ENCODE measurements at places on chromosomes 3 and 15.

DNA sequence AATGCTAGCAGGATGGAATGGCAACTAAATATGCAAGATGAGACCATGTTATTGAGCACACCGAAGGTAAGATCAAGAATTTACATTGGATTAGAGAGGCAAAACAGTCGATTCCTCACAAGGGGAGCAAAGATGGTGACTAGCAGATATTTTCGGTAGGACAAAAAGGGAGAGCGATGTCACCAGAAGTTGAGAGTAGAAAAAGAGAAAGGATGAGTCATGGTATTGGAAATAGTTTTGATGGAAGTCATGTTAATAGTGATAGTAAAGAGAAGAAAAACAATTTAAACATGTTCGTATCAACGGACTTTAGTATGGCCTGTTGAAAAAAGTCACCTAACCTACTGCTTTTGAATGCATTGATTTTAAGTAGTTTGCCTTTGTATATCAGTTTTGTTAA is 55.0 kb downstream of the UBE2E2 start:
- no peak for DNase-seq

DNA sequence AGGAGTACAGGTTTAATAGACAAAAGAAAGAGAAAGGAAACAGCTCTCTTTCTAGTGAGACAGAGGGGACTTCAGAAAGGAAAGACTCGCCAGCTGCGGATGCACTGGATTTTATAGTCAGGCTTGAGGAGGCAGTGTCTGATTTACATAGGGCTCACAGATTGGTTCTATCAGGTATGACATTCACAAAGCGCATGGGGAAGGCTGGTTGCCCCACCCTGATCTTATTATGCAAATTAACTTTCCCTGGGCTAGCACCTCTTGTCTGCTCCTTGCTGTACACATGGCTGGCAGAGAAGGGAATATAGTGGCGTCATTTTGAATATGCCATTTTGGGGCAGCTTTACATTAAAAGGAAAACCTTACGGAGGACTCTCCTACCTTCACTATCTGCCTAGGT is 938.4 kb upstream of the SEMA6D start:
- DNase-seq, result no peak

GRCh38 chr3:136544532-136544931 is 207.6 kb downstream of the STAG1 start:
- no peak for DNase-seq

- DNase-seq, result no peak
Measured at GRCh38 chr3:148879256-148879655, 14.2 kb downstream of the CPA3 start.

DNA sequence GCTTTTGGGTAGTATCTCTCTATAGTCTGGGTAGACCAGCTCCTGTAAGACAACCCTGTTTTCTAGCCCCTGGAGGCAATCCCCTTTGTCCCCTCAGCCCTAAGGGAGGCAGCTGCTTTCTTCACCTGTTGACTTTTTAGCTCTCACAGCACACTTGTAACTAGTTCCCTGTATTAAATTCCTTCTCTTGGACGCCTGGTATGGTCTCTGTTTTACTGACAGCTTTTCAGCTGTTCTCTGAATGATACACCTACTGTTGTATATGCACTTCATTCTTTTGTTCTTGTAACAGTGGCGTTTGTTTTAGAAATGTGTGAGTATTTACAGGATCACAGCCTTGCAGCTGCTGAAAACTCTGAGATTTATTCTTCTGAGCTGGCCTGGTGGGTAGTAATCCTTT is 413.0 kb upstream of the RBMS3 start:
- no peak for DNase-seq

DNA sequence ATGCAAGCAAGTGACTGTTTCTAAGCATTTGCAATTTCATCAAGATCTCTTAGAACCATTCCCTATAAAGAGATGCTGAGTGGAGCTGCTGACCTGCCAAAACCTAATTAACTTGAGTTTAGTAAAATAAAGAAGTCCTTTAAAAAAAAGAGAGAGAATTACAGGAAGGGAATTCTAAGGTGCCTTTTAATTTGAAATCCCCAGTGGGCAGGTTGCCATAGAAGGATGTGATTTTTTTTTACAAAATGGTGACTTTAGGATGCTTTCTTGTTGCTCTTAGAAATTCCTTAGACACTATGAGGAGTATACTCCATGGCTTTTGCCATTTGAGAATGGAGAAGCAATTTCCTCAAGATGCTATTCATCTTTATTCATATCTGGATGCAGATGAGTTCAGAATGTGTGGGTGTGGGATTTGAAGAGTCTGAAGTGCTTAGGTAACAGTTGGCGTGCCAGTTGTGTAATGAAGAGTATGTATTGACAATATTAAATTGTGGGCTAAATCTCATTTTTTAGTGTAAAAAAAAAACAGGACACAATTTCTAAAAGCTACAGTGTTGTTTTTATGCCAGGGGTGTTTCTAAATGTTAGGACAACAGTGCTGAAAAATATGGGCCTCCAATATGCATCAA is 13.6 kb downstream of the LRRC3B start:
- DNase-seq, result no peak

DNA sequence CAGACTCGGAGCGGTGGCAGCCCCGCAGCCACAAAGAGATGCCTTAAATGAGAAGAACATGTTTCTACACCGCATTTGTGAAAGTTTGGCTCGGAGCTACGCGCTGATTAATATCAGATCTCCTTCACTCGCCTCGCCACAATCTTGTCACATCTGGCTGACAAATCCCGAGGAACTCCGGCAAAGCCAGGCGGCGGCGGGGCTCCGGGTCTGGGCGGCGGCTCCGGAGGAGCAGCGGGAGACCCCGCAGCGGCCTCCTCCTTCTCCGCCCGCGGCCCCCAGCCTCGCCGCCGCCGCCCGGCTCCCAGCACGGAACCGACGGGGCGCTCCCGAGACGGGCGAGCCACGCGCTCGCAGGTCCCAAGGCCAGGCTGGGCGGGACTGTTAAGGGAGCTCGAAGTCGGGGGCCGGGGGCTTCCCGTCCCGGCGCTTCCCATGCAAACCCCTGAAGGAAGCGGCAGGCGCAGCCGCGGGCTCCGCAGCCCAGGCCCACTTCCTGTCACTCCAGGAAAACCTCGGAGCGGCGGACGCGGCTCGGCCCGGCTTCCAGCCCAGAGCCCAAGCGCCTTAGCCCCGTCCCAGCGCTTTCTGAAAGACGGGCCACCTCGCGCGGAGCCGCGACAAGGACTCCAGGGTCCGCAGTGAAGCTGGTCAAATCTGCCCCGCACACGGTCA is 1.2 kb downstream of the BNC1 start:
- DNase-seq, result peak; percentile 66

DNA sequence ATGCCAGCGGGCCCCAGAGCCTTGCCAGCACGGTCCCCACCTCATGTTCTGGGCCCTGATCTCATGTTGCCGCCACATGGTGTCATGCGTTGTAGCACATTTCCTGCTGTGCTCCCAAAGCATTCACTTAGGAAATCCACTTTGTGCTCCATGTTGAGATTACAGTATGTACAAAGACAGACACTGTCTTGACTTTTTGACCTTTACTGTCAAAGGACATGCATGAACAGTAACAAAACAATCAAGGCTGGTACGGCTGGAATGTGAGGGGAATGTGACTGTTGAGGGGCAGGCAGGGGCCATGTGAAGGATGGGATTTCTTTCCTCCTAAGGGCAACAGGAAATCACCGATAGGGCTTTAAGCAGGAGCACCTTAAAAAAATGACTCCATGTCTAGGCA is 53.3 kb upstream of the RPL32 start:
- DNase-seq, result peak; percentile 57

DNA sequence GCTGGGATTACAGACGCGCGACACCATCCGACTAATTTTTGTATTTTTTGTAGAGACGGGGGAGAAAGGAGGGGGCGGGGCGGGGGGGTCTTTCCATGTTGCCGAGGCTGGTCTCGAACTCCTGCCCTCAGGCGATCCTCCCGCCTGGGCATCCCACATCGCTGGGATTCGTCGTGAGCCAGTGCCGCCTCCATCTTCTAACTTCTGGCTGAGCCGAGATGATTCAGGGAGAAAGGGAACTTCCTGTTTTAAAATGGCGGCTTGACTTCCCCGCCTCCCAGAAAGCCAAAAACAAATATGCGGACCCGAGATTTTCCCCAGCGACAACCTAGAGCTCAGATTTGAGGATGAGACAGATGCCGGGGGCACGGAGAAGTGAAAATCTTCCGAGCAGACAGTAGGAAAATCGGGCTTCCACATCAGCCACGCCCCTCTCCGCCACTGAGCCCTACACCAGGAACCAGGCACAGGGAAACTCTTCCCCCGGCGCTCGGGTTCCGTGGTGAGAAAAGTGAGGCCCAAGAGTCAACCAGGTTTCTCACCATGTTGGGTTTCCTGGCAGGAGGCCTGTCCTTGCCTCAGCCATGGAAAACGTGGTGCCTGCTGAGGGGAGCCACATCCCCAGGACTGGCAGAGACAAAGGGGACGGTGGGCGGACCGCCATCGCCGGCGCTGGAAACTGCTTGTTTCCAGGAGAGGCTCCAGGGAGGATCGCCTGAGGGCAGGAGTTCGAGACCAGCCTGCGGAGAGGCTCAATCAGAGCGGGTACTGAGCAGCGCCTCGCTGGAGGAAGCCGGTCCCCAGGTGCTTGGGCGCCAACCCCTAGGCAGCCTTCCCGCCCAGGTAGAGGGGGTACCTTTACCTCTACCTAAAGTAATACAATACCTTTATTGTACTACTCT is 18.7 kb downstream of the CHST14 start:
- DNase-seq, result no peak

GRCh38 chr3:3605226-3605625 is 194.0 kb upstream of the LRRN1 start:
- no peak for DNase-seq

DNA sequence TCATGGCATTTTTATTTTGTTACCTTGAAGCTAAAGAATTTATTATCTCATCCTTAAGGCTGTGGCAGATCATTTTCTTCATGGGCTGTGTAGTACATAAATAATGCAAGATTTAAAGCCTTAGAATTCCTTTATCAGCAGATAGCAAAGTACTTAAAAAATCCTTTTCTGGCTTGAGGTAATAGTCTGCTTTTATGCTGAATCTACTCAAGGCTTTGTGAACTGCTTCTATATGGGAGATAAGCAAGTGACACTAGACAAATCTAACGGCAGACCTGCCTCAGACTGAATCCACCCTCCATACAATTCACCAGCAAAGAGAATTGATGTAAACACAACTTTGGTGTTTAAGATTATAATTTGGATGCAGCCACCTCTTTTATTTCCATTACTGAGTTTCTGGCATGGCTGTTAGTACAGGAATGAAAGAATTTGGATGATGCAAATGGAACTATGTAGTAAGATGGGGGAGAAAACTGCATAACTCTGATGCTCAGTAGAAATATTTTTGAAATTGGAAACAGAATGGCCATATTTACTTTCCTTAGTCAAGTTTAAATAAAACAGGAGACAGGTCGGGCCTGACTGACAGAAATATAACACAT is 1121.5 kb downstream of the NAALADL2 start:
- no peak for DNase-seq

DNA sequence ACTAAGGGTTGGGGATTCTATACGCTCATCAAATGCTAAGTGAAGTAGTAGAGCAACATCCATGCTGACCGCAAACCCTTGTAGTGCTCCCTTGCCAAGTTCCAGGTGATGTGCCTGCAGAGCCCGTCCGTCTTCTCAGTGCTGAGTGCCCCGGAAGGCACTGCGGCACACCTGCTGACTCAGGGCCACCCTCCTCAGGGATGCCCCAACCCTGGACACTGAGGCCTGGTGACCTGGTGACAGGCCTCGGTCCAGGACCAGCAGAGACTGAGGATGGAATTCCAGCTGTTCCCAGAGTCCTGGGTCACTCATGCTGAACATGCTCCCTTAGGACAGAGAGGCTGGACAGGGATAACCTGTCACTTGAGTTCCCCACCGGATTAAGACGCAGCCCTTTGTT is 422.5 kb downstream of the OCA2 start:
- DNase-seq, result no peak

DNA sequence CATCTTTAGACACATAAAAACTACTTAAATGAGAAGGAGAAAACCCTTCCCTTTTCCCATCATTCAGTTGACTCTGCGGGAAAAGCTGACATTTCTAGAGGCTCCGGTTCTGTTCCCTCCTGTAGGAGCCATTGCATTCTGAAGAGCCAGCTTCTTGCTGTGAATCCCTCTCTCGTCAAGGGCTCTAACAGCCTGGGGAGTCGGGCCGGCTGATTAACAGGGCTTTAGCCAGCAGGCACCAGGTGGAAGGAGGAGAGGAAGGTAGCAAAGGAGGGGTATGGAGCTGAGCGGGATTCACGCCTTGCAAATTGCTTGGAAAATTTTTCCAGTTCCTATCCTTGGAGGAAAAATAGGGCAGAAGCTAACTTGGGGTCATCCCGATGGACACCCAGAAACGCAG is 108.3 kb upstream of the UBE2E1 start:
- no peak for DNase-seq

- no peak for DNase-seq
Measured at GRCh38 chr3:171781711-171782127, 28.6 kb downstream of the PLD1 start.

DNA sequence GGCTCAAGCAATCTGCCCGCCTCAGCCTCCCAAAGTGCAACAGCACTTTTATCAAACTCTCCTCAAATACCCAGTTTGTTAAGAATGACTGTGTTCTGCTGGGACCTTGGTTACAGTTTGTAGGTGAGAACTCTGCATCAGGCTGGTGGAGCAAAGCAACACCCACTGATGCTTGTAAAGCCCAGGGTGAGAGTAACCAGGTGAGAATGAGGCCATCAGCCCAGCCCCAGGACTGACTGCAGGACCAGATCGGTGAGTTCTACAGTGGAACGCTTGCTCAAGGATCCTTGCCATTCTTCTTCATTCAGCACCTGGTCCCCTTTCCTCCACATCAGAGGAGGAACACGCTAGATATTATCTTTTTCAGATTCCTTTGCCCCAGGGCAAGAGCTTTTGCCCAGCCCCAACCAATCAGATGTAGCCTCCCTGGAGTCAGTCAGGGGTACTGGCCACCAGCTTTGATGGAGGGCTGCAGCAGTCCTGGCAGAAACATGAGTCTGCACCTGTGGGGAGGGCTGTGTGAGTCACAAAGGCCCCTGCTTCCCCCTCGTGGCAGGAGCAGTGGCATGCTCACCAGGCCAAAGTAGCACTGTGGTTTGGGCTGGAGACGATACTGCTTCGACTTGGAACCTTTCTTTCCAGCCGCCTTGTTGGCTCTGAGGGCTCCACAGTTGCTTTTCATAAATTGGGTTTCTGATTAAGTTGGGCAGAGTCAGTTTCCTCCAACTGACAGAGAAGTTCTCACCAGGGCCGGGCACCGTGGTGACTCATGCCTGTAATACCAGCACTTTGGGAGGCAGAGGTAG is 3.5 kb upstream of the SHISA5 start:
- DNase-seq, result peak; percentile 77

GRCh38 chr15:30023798-30024295 is 58.9 kb upstream of the GOLGA8J start:
- DNase-seq, result peak; percentile 75

GRCh38 chr3:131110087-131110486 is 83.4 kb downstream of the NEK11 start:
- DNase-seq, result no peak

DNA sequence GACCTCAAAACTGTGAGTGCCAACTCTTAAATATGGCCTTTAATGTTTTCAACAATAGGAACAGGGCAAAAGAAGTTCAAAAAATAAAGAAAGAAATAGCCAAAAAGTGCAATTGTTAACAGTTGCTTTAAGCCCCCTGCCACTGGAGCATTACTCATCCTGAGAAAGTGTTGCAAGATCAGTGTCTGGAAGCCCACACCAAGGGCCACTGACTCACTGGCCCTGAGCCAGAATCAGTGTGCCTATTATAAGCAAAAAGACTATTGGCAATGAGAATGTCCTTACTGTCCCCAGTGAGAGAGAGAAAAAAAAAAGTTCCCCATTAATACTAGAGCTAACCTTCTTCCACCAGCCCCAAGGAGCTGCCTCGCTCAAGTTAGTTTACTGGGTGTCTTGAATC is 480.1 kb upstream of the ZNF385D start:
- DNase-seq, result no peak

All from kidney (tissue), 22 donors.